ENCODE measurements at places on chromosomes 6 and 20.
A peak's percentile ranks its signal among the peaks of the same experiment; 100 is the strongest.

- DNase-seq, result no peak
Observed at GRCh38 chr6:6026513-6027205, 19.9 kb upstream of the NRN1 start.

DNA sequence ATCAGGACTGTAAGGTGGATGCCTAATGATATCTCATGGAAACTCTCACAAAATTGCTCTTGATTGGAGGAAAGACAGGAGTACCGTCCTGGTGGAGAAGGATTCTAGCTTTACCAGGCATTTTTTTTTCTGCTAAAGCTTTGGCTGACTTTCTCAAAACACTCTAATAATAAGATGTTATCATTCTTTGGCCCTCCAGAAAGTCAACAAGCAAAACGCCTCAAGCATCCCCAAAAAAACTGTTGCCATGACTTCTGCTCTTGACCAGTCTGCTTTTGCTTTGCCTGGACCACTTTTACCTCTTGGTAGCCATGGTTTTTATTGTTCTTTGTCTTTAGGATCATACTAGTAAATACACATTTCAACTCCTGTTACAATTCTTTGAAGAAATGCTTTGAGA is 55.5 kb upstream of the RUNX2 start:
- no peak for DNase-seq

- DNase-seq, result no peak
Observed at GRCh38 chr6:5325173-5325572, 63.9 kb downstream of the FARS2 start.

- no peak for DNase-seq
Observed at GRCh38 chr20:24842918-24843715, 106.0 kb upstream of the CST7 start.

DNA sequence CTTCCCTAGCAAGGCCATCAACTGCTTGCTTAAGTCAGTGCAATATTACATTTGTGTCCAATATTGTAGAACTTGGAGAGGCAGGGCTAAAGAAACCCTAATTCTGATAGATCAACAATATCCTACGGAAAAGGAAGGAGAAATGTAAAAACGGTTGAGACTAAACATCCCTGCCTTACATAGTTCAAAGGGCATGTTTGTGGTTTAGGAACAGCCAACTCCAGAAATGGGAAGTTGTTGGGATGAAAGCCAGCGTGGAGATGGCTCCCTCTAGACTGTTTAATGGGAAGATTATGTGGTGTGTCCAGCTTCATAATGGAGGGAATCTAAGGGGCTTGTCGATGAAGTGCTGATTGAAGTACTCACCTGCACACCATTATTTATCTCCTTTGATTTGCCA is 145.3 kb upstream of the TENT5A start:
- DNase-seq, result no peak

- DNase-seq, result no peak
Observed at GRCh38 chr20:57425150-57426013, 34.2 kb downstream of the RBM38 start.

DNA sequence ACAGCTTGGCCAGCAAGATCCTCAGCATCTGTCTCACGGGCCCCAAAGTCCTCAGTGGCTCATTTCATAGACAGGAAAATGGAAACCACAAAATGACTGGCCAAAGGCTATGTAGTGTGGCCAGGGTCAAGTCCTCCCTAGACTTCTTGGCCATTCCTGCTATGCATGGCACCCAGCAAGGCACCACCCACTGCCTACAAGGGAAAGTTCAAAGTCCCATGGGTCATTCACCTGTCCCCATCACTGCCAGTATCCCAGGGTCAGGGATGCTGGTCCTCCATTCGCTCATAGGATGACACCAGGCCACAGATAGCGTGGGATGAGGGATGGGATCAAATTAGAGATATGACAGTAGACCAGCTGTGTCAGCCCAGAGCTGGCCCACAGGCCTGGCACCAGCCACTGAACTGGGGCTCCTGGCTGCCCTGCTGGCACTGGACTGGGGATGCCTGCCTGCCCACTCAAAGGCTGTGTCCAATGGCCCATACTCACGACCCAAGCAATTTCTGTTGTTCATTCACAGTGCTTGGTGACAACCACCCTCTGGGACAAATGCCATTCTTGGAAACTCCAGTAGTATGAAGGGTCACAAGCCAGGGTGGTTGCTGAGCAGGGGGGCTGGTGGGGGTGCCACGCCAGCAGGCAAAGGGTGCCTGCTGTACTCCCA is 11.6 kb downstream of the ADISSP start:
- DNase-seq, result no peak

DNA sequence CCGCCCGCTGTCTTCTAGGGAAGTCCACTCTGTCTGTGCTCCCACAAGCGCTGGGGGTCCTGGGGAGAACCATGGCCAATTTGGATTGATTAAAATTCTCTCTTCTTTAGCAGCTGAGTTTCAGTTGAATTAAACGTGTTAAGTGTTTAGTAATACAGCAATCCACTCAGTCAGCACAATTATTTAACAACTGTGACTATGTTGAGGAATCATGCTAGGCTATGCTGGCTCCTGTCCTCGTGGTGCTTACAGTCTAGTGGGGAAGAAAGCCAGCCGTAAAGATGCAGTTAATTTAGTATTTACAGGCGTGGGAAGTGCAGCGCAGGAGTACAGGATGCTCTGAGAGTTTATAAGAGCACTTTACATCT is 88.9 kb upstream of the FOXP4 start:
- no peak for DNase-seq

- DNase-seq, result no peak
Observed at GRCh38 chr6:90096818-90097217, 199.8 kb downstream of the BACH2 start.

- DNase-seq, result no peak
Observed at GRCh38 chr6:135869857-135870256, 18.4 kb downstream of the PDE7B start.

GRCh38 chr6:15876406-15876805 is 213.6 kb upstream of the DTNBP1 start:
- DNase-seq, result no peak

DNA sequence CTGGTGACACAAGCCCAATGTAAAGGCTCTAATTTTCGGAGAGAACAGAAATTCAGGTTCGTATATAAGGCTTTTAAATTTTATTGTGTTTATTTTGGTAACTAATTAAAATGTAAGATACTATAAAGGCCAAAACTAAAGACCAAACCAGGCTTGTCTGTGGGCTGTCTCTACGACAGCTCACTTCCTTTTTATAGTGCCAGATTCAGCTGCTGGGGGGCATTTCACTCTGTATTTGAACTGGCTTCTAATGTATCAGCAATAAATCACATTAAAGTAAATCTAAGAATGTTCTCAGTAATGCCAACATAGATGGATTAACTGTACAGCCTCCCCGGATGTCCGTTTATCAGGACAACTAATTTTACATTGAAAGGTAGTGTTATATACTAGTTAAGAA is 31.1 kb upstream of the STXBP5 start:
- no peak for DNase-seq

GRCh38 chr6:26349964-26350857 is 14.8 kb upstream of the BTN3A2 start:
- DNase-seq, result no peak

- peak; percentile 74 for DNase-seq
Observed at GRCh38 chr6:33609528-33609927, 11.6 kb upstream of the ITPR3 start.

DNA sequence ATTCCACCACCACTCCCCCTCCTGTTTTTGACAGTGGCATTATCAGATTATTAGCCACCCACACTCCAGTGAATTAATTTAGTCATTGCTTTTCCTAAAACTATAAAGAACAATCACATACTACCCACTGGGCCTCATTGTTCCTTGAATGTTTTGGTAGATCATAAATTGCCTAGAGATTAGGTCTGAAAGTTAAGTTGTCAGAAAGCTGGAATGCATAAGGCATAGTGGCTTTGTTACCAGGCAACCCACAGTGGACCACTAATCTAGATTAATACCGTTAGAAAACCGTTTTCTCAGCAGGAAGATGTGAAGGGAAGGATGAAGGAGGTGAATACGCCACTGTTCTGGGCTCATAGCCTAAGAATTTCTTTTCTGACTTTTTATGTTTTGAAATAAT is 75.6 kb downstream of the SAMD3 start:
- DNase-seq, result no peak

DNA sequence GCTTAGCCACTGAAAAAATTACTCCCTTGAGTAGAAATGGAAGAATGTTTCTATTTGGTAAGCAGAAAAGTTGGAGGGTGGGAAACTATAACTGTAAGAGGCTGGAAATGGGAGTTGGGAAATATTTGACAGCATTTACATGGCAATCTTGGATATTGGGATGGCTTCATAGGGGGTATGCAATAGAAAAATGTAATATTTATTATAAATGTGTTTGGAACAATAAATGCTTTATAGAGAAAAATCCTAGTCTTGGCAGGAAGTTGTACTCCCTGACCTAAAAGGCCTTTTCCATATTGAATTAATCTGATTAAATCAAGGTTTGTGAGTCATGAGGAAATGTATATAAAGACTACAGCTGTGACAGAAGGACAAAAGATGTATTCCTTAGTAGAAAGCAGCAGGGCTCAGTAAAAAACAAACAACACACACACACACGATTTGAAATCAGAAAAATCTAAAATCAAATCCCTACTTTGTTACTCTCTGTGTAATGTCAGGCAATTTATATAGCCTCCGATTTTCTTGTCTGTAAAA is 272.3 kb downstream of the CD109 start:
- no peak for DNase-seq

GRCh38 chr6:27280064-27280539 is 32.0 kb downstream of the POM121L2 start:
- no peak for DNase-seq

DNA sequence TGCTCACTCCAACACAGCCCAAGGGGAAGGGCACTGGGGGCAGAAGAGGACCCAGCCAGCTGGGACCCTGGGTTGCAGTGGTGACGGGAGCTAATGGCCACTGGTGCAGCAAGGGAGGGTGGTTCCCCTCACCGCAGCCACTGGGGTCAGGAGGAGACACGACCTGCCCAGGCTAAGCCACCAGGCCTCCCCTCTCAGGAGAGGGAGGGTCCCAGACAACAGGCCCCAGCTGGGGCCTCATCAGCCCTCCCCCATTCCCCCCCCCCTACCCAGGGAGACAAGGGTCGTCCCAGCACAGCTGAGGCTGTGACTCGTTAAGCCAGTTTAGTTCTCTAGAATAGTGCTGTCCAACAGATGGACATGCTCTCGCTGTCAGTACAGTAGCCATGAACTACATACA is 17.3 kb upstream of the MATN4 start:
- DNase-seq, result no peak

DNA sequence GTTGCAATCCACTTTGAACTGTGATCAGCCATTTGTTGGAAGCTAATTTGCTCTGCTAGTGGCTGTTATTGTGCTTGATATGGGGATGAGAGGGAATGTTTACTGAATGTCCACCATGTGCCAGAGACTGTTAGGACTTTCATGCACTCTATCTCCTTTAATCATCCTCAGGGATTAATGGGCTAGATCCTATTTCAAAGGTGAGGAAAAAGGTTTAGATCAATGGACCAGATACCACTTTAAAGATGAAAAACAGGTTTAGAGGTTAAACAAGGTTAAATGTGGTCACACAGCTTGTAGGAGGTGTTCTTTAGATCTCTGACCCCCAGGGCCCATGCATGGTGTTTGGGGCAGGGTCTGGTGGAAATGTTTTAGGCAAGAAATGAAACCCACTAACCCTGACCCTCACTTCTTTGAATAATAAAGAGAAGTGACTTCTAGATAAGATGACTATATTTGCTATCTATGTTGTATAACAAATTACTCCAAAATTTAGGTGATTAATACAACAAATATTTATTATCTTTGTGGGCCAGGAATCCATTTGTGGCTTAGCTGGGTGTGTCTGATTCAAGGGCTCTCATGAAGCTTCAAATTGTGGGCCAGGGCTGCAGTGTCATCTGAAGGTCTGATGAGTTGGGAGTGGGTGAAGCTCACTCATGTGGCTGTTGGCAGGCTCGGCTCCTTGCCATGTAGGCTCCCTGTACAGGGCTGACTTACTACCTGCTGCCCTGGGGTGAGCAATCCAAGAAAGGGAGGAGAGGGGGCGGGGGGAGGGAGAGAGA is 127.8 kb upstream of the FOXA2 start:
- no peak for DNase-seq

GRCh38 chr6:114167583-114168576 is 174.9 kb downstream of the HS3ST5 start:
- no peak for DNase-seq

GRCh38 chr6:132316970-132317369 is 84.3 kb downstream of the MOXD1 start:
- DNase-seq, result no peak

GRCh38 chr6:157135691-157136090 is 187.6 kb downstream of the TMEM242 start:
- no peak for DNase-seq

GRCh38 chr20:50015993-50016770 is 33.4 kb downstream of the SNAI1 start:
- DNase-seq, result no peak

GRCh38 chr6:41159415-41160082 is 3.4 kb downstream of the TREM2 start:
- DNase-seq, result no peak

DNA sequence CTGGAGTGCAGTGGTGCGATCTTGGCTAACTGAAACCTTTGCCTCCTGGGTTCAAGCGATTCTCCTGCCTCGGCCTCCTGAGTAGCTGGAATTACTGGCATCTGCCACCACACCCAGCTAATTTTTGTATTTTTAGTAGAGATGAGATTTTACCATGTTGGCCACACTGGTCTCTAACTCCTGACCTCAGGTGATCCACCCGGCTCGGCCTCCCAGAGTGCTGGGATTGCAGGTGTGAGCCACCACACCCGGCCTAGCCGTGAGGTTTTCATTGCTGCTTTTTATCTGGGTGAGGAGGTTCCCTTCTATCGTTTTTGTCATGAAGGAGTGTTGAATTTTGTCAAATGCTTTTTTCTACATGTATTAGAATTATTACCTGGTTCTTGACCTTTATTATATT is 23.9 kb downstream of the SRC start:
- DNase-seq, result no peak

- no peak for DNase-seq
Observed at GRCh38 chr6:85585741-85586140, 7.9 kb downstream of the SNX14 start.

GRCh38 chr6:42411406-42411805 is 40.3 kb downstream of the TRERF1 start:
- no peak for DNase-seq

GRCh38 chr6:111113336-111114086 is 26.2 kb downstream of the SLC16A10 start:
- DNase-seq, result no peak

DNA sequence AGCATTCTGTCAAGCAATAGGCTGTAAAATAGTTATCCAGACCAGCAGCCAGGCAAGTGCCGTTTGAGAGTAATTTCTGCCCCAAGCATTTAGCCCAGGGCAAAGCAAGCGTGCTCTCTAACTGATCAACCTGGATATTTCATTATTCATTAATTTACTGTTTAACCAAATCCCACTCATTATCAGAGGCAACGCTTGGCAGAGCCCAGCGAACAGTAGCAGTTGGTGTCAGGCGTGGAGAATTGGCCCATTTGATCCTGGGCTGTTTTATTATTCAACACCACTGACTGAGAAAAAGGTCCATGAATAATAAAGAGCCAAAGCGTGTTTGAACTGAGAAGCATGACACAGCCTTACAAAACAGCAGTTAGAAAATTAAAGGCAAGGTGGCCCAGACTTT is 35.3 kb downstream of the TFAP2B start:
- no peak for DNase-seq

- no peak for DNase-seq
Observed at GRCh38 chr6:138972226-138972665, 15.8 kb downstream of the REPS1 start.

- no peak for DNase-seq
Observed at GRCh38 chr6:40410821-40411220, 176.3 kb downstream of the LRFN2 start.

GRCh38 chr20:63095718-63096654 is 89.2 kb upstream of the BHLHE23 start:
- DNase-seq, result no peak
